ENCODE measurements at places on chromosomes 5 and 9. TPM values are rescaled to one million over a fixed set of nuclear protein-coding genes. Genes with fewer than 3 reads are reported as not detected.

IGFBPL1 gene
- polyA plus RNA-seq = 0.40 TPM

ADRA1B gene
- 0.67 TPM for polyA plus RNA-seq

PIP5KL1 gene
- polyA plus RNA-seq = 1.5 TPM

FOXD4L4 gene
- 0.16 TPM for polyA plus RNA-seq

ZNF883 gene
- 0.51 TPM for polyA plus RNA-seq

PPIC gene
- polyA plus RNA-seq = 14.4 TPM

PKD2L2 gene
- not detected for polyA plus RNA-seq

TERT gene
- not detected for polyA plus RNA-seq

STK32A gene
- polyA plus RNA-seq = 5.2 TPM

SOHLH1 gene
- not detected for polyA plus RNA-seq

BTNL3 gene
- polyA plus RNA-seq = 0.03 TPM

OCLN gene
- polyA plus RNA-seq = 8.8 TPM

KCNV2 gene
- not detected for polyA plus RNA-seq

TICAM2 gene
- polyA plus RNA-seq = 2.7 TPM

SHC3 gene
- 5.6 TPM for polyA plus RNA-seq

SPIN1 gene
- 55.0 TPM for polyA plus RNA-seq

PCDHGA6 gene
- polyA plus RNA-seq = 0.57 TPM

PCDHGA2 gene
- polyA plus RNA-seq = 0.56 TPM

ZNF608 gene
- polyA plus RNA-seq = 30.3 TPM

ZFP62 gene
- 17.5 TPM for polyA plus RNA-seq

GPR150 gene
- polyA plus RNA-seq = 0.03 TPM

LCN15 gene
- not detected for polyA plus RNA-seq

SLC31A1 gene
- polyA plus RNA-seq = 16.3 TPM

SH3GL2 gene
- 0.29 TPM for polyA plus RNA-seq

MYMK gene
- not detected for polyA plus RNA-seq

SH3TC2 gene
- polyA plus RNA-seq = 0.24 TPM

UBAC1 gene
- polyA plus RNA-seq = 63.3 TPM

INSL4 gene
- not detected for polyA plus RNA-seq

PDE8B gene
- 5.9 TPM for polyA plus RNA-seq

POLR3G gene
- polyA plus RNA-seq = 2.4 TPM

STC2 gene
- polyA plus RNA-seq = 0.88 TPM

IFNB1 gene
- polyA plus RNA-seq = not detected

AGXT2 gene
- not detected for polyA plus RNA-seq

C6 gene
- polyA plus RNA-seq = 2.4 TPM

PHF2 gene
- 11.5 TPM for polyA plus RNA-seq

RABL6 gene
- 71.1 TPM for polyA plus RNA-seq

PHF24 gene
- 0.16 TPM for polyA plus RNA-seq

PCDHGA9 gene
- polyA plus RNA-seq = 1.3 TPM

PRRX2 gene
- polyA plus RNA-seq = 0.15 TPM

CDO1 gene
- 14.0 TPM for polyA plus RNA-seq

PDZD2 gene
- 2.2 TPM for polyA plus RNA-seq

MAMDC2 gene
- polyA plus RNA-seq = 3.0 TPM

TTC23L gene
- 0.40 TPM for polyA plus RNA-seq

CNTLN gene
- 4.1 TPM for polyA plus RNA-seq

PDE6A gene
- 0.81 TPM for polyA plus RNA-seq

C8G gene
- polyA plus RNA-seq = 3.3 TPM

TUSC1 gene
- polyA plus RNA-seq = 5.2 TPM

VDAC1 gene
- polyA plus RNA-seq = 476 TPM

ADRB2 gene
- 0.24 TPM for polyA plus RNA-seq

C5orf34 gene
- 1.0 TPM for polyA plus RNA-seq

GTF2H2 gene
- 23.5 TPM for polyA plus RNA-seq

PDGFRB gene
- 55.7 TPM for polyA plus RNA-seq

FAM200C gene
- 6.2 TPM for polyA plus RNA-seq

DMRTA1 gene
- 0.07 TPM for polyA plus RNA-seq

MVB12B gene
- 5.9 TPM for polyA plus RNA-seq

PCDHA9 gene
- not detected for polyA plus RNA-seq

RGS3 gene
- polyA plus RNA-seq = 34.5 TPM

SPINK4 gene
- polyA plus RNA-seq = 1.8 TPM

Data from adrenal gland (tissue), 19 donors.